Umbilical cord (tissue), 2 donors: ENCODE measurements at places on chromosomes 4 and X. TPM values are rescaled to one million over a fixed set of nuclear protein-coding genes. Genes with fewer than 3 reads are reported as not detected.

- DNase-seq, result no peak
Observed at GRCh38 chrX:110413727-110414124, 55.1 kb downstream of the RTL9 start.

- DNase-seq, result no peak
Observed at GRCh38 chr4:89820010-89820409, 17.0 kb downstream of the SNCA start.

Gene VCX2
- total RNA-seq, result not detected

Gene CXCL8
- 17.1 TPM for total RNA-seq

- DNase-seq, result no peak
Observed at GRCh38 chr4:27016551-27016950, 155.9 kb downstream of the STIM2 start.

GRCh38 chr4:177228599-177228998, 81.1 kb upstream of the NEIL3 start:
- no peak for DNase-seq

DNA sequence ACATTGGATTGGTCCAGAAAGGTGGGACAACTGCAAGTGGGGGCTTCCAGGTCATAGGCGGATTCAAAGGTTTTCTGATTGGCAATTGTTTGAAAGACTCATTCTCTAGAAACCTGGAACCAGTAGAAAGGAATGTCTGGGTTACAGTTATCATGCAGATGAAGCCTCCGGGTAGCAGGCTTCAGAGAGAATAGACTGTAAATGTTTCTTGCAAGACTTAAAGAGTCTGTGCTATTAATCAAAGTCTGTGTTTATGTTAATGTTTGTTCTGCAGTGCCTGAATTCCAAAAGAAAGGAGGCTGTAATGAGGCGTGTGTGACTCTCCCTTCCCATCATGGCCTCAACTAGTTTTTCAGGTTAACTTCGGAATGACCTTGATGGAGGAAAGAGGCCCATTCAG, 43.9 kb upstream of the GC start:
- peak; percentile 31 for DNase-seq

Gene SETD7
- total RNA-seq, result 122 TPM

Gene ITM2A
- total RNA-seq, result 7.7 TPM

- DNase-seq, result peak; percentile 25
Observed at GRCh38 chr4:108965472-108966076, 202.7 kb upstream of the ETNPPL start.

Gene TRMT10A
- 44.8 TPM for total RNA-seq

GRCh38 chrX:132744470-132744869, 214.0 kb downstream of the HS6ST2 start:
- DNase-seq, result no peak

Gene DCAF8L2
- total RNA-seq, result 0.24 TPM

- DNase-seq, result no peak
Observed at GRCh38 chr4:145178740-145179280, 1.6 kb downstream of the OTUD4 start.

GRCh38 chrX:152733261-152733975, at the start of the genes CSAG1 and MAGEA12:
Gene CSAG1 (minus strand): TSS chrX:152733721. CDS start chrX:152732460, 1,261 bp downstream.
Gene MAGEA12 (plus strand): TSS chrX:152733757. CDS start chrX:152736162, 2,405 bp downstream.
- no peak for DNase-seq

Gene PPP3CA
- 41.2 TPM for total RNA-seq

Gene OCRL
- total RNA-seq, result 12.3 TPM

Gene NRK
- 2.4 TPM for total RNA-seq

DNA sequence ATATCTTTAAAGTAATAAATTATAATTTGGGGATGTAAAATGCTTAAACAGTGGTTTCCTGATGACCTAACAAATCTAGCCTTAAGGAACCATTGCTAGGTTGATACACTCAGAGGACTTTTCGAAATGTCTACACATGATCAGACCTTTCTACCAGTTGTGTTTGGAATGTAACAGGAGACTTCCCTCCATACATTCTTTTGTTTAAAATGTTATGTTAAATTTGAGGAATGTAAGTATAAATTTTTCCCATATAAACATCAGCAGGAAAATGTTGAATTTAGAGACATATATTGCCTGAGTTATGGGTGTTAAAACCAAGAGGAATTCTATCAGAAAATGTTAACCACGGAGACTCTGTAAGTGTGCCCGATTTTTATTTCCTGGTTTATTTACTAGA, 190.6 kb upstream of the SPRY1 start:
- DNase-seq, result no peak

DNA sequence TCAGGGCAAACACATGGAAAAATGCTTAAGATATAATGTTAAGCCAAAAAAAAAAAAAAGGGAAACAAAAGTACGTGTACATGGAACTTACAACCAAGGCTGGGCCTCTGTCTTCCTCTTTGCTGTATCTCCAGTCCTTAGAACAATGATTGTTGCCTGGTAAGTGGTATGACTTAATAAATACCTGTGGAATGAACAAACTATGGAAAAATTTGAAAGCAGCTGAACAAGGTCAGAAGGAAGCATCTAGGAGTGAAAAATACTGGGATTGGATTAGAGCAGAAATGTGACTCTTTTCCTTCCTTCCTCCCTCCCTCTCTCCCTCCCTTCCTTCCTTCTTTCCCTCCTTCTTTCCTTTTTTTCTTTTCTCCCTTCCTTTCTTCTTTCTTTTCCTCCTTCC, 54.2 kb upstream of the SMIM10 start:
- DNase-seq, result peak; percentile 21

Gene FAM200B
- 46.9 TPM for total RNA-seq

Gene SCML1
- 13.5 TPM for total RNA-seq

GRCh38 chr4:190017357-190018200, 9.5 kb downstream of the FRG2 start:
- no peak for DNase-seq

Gene SHOX
- total RNA-seq, result 0.96 TPM

DNA sequence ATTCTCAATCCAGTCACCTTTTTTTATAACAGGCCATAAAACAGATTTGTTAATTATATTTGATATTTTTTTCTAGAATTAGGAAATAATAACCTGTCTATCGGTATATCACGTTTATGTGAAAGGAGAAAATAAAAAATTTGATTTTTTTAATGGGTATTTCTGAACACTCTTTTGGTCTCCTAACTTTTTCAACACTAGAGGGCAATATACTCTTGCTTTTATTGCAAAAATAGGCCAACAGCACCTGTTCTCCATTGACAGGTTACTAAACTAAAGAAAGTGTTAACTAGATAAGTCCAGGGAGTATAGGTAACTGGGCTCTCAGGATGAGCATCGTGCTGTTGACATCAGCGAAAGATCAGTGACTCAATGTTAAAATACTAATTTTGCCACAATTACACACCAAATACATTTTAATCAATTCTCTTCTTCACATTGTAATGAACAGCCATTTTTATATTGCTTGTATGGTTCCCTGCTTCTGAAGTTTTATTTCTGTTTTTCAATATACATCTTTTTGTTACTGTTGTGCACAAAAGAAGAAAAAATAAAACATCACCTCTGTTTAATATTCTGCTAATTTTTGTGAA, 22.8 kb downstream of the NDST4 start:
- DNase-seq, result peak; percentile 14

DNA sequence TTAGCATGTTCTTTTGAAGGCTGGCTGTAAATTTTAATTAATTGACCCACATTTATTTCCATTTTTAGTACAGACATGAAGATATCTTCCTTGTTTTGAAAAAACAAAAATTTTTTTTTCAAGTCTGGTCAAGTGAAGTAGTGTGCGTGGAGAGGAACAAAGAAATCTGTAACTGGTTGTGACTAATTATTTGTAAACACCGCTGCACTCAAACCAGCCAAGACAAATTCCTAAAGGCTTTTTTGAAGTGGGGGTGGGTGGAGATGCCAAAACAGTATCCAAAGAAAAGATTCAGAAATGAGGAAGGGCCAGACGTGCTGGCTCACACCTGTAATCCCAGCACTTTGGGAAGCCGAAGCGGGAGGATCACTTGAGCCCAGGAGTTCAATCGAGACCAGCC, 88.3 kb downstream of the SHROOM2 start:
- DNase-seq, result no peak

Gene KIT
- 6.3 TPM for total RNA-seq

Gene NOX1
- total RNA-seq, result 0.96 TPM

- DNase-seq, result no peak
Observed at GRCh38 chr4:142331132-142331531, 515.0 kb downstream of the INPP4B start.

DNA sequence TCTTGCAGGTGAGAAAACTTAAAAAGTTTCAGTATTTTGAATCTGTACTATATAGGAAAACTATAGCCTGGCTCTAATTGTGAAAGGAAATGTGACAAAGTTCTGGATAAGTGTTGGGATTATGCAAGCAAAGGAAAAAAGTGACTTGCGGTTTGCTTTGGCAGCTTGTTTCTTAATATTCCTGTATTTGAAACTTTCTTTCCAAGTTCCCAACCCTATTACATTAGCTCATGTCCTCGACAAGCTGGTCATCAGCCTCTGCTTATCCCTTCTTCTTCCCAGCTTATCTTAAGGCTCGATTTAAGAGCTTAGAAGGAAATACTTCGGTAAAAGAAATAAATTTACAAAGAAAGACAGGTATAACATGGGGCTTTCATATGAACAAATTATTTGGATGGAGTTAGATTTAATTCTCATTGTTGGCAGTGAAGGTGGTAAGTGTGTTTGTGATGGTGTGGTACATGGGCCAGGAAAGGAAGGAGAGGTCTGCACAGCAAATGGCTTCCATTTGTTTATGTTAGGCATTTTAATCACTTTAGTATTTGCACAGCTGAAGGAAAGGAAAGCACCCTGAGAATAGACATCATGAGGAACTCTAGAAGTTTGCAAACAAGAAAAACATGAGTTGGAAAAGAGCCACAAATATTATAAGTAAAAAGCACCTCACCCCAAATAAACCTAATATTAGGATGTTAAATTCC, 5.1 kb upstream of the MYOZ2 start:
- DNase-seq, result no peak

Gene NPY1R
- total RNA-seq, result 0.72 TPM

DNA sequence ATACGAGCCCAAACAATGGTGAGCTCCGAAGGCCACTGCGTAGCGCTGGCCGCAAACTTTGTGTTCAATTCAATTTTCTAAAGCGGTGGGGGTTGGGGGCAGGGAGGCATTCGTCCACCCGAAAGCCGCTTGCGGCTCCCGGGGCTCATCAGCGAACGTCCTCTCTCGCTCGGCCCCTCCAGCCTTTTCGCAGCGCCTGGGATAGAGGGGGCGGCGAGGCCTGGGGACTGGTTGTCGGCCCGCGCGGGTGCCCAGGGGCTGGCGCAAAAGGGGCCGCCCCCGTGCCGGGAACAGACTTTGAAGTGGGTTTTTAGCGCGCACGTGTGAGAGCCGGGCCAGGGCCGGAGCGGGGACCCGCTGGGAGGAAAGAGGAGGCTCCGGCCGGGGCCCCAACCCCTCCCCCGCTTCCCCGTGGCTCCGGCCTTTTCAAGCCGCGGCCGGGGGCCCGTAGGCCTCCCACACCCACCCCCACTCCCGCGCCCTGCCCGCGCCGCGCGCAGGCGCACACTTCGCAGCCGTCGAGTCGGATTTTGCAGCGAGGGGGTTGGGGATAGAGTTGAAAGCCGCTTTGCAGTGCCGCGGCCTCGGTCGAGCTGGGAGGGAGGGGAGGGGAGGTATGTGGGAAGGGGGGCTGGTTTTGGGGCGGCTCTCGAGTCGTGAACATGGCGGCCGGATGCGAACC, 8.3 kb downstream of the ZIC3 start:
- no peak for DNase-seq

DNA sequence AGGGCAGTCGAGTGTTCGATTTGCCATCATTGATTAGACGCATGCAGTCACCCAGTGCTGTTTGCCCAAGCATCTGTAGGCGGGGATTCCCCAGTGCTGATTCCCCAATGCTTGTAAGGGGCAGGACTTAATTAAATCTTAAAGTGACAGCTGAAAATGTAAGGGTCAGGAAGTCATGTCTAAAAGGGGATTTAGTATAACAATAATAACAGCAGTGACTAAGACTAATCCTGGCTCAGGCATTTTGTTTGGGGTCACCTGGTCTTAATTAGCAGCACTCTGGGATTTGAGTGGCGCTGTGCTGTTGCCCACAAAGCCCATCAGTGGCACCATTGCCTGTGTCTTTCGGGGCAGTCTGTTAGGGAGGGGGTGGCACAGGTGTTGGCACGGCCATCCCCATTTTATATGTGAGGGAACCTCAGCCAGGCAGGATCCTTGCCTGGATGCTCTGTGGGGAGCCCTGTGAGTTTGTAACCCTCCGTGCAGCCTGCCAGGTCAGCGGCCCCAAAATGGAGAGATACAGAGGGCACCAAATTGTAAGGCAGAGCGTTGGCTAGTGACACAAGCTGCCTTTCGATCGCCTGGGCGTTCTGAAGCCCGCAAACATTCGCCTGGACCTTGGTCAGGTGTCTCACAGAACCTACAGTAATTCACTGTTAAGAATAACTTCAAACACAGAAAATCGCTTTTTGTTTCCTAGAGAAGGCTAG, 146.7 kb downstream of the TBL1X start:
- no peak for DNase-seq

DNA sequence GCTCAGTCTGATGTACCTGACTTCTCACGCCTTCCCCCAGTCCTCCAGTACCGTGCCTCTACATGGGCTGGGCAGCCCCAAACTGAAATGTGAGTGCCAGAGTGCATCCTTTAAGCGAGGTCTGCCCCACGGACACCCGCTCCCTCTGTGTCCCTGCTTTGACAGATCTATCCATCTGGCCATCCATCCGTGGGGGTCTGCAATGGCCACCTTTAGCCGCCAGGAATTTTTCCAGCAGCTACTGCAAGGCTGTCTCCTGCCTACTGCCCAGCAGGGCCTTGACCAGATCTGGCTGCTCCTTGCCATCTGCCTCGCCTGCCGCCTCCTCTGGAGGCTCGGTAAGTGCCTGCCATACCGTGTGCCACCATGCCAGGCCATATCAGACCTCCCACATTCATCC, 827 bp downstream of the PORCN start:
- DNase-seq, result no peak

DNA sequence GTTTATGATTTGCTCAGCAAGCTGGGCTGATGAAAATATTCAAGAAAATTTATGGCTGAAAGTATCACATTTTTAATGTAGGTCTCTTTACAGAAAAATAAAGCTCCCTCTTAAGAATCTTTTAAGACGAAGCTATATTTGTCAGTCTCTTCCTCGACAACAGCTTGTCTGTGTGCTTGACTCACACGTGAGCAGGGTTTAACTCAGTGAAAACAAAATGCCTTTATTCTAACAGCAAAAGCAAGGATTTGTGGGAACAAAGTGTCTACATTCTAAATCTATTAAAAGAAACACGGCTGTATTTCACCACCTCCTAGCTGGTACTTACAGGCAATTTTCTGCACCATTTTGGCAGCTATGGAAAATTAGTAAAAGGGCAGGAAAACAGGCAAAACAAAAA, 75.5 kb downstream of the NYX start:
- no peak for DNase-seq

Gene WNK3
- total RNA-seq, result 4.8 TPM

Gene DDX53
- 2.2 TPM for total RNA-seq

Gene MAGEB17
- not detected for total RNA-seq

- no peak for DNase-seq
Observed at GRCh38 chrX:103877571-103877970, 45.5 kb upstream of the RAB9B start.

- DNase-seq, result no peak
Observed at GRCh38 chrX:2282490-2283090, 218.2 kb downstream of the DHRSX start.
